ENCODE measurements at places on chromosomes 6 and 20.

DNA sequence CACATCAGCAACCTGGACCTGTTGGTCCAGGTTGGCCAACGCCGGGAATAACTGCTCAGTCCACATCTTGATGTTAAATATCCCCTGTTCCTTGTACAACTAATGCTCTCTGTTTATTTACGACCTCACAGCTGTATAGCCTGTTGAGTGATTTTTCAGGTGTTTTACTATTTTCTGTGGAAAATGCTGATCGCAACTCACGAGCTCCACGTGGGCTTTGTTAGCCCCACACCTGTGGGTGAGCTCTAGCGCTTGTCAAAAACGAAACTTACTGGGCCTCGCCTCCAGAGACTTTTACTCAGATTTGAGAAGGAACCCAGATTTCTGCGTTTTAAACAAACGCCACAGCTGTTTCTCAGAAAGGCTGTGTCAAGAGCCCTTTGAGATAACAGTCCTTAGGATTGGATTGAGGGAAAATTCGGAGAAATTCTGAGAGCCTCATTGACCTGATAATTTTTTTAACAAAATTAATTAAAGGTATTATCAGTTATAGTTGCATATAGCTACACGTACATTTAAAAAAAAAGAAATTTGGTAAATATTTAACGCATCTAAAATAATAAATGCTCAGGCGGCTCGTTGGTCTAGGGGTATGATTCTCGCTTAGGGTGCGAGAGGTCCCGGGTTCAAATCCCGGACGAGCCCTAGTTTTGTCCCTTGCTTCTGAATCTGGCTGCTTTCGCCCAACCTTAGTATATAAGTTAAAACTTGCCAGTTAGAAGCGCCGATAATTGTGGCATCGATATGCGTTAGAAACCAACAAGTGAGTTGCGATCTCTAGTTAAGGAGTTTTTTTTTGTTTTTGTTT, 16.7 kb downstream of the HMGN4 start:
- DNase-seq, result peak; percentile 68

- DNase-seq, result peak; percentile 72
Measured at GRCh38 chr6:148999501-148999900, 252.7 kb downstream of the UST start.

- DNase-seq, result peak; percentile 67
Measured at GRCh38 chr20:53981752-53982437, 88.5 kb downstream of the BCAS1 start.

- DNase-seq, result peak; percentile 9
Measured at GRCh38 chr6:82178077-82178758, 69.3 kb downstream of the IBTK start.

- no peak for DNase-seq
Measured at GRCh38 chr20:33370291-33370690, 31.0 kb downstream of the CDK5RAP1 start.

DNA sequence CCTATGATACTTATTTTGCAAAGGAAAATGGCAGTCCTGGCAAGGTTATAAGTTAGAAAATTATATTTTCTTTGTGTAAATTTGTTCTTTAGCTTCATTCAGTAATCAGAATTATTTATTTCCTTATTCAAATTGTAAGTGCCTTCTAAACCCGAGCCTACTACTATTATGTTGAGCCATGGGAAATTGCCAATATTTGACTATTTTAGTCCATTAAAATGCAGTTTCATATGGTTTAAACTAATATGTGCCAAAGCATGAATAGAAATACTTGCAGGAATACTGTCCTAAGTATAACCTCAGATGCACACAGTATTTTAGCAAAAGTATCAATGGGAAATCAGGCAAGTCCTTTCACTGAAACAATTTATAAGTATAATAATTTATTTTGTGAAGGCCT, 228.4 kb downstream of the LAMA2 start:
- DNase-seq, result no peak

- DNase-seq, result no peak
Measured at GRCh38 chr6:56047931-56048540, 172.6 kb upstream of the BMP5 start.

DNA sequence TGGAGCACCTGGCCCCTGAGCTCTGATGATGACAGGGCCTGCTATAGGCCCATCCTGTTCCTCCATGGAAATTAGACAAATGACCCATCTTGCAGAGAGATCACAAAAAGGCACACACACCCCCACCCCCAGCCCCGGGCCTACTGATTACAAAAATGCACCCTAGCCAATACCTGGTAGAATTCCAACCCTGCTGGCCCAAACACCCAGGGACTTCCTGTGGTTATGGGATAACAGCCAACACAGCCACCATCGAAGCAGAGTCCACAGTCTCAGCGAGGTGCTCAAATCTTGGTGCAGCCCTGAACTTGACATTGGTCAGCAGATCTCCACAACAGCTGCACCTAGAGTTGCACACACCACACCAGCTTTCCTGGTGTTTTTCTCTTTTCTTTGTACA, 17.0 kb downstream of the NCR2 start:
- no peak for DNase-seq

GRCh38 chr6:124962639-124963415, 590 bp downstream of the RNF217 start:
- no peak for DNase-seq

GRCh38 chr6:46849361-46849690, 56.1 kb downstream of the MEP1A start:
- DNase-seq, result no peak

- DNase-seq, result no peak
Measured at GRCh38 chr6:150308812-150309645, 59.8 kb upstream of the IYD start.

DNA sequence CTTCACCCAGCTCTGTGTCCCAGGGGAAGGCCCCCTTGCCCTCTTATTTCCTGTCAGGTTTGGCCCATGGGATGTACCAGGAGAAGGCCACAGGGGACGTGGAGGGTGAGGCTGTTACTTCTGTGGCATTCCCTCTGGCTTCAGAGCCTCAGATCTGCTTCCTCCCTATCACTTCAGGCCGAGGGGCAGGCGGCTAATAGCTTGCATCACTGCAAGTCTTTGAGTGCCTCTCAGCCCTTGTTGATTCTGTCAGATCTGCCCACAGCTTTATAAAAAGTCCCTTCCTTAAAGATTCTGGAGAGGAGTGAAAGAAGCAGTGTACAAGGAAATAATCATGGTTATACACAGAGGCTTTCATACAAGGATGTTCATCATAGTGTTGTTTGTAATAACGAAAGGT, 86.9 kb downstream of the LRFN2 start:
- no peak for DNase-seq

- DNase-seq, result no peak
Measured at GRCh38 chr6:1526398-1527072, 83.2 kb upstream of the FOXC1 start.

DNA sequence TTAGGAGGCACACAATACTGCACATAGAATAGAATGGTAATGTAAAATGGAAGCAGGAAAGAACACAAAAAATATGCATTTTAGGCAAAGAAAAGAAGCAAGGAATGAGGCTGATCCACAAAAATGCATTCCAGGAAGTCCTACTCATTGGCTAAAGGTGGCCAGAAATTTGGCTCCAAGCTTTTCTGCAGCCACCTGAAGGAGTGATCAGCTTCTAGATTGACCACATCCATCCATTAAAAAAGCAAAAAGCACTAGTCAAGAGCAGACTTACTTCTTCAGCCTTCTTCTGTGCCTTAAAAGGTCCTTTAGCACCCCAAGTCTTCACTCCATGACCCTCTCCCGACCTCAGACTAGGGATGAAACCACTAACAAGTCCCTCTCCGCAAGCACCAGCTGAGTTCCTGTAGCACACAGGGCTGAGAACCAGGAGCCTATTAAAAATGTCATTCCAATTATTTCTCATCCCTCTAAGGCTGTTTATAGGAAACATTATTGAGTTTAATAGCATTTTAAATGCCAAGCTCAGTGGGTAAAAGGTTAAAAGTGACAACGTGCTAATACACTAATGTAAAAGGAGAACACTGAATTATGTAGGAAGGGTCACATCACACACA, 36.5 kb downstream of the TRAM2 start:
- no peak for DNase-seq

GRCh38 chr6:88599571-88599970, 363.8 kb downstream of the RNGTT start:
- DNase-seq, result no peak

DNA sequence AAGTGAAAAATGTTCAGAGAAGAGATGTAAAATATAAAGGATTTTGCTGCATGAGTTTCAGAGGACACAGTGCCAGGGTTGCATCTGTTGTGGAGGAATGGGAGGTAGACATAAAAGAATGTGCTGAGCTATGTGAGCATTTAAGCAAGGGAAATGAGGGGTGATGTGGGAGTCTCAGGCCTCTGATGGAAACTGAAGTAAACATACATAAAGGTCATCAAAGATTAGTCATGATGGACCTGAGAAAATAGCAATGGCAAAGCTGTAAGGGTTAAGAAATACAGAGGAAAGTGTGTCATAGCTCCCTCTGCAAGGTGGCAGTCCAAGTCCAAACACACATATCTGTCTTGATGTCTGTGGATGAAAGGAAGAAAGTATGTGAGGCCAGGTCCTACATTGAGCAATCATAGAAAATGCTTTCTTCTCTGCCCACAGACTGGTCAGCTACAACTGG, 306.6 kb upstream of the ECI2 start:
- DNase-seq, result peak; percentile 19

DNA sequence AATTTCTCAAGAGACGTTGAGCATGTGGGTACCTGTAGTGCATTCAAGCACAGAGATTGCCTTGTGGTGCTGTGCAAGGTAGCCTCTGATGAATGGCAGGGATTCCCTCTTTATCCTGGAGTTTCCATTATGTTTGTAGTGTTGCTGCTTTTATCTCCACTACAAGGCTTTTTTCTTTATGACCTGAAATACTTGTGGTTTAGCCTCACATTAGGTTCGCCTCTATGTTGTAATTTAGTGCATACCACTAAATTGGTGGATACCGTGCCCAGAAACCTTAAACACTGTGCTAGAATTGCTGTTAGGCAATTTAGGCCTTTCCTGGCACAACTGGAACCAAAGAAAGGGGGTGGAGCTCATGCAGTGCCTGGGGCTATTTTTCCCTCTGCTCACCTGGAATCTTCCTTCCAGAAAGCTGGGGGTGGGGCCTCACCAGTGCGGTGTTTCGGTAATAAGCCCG, 76.8 kb downstream of the NCOA7 start:
- DNase-seq, result peak; percentile 15

DNA sequence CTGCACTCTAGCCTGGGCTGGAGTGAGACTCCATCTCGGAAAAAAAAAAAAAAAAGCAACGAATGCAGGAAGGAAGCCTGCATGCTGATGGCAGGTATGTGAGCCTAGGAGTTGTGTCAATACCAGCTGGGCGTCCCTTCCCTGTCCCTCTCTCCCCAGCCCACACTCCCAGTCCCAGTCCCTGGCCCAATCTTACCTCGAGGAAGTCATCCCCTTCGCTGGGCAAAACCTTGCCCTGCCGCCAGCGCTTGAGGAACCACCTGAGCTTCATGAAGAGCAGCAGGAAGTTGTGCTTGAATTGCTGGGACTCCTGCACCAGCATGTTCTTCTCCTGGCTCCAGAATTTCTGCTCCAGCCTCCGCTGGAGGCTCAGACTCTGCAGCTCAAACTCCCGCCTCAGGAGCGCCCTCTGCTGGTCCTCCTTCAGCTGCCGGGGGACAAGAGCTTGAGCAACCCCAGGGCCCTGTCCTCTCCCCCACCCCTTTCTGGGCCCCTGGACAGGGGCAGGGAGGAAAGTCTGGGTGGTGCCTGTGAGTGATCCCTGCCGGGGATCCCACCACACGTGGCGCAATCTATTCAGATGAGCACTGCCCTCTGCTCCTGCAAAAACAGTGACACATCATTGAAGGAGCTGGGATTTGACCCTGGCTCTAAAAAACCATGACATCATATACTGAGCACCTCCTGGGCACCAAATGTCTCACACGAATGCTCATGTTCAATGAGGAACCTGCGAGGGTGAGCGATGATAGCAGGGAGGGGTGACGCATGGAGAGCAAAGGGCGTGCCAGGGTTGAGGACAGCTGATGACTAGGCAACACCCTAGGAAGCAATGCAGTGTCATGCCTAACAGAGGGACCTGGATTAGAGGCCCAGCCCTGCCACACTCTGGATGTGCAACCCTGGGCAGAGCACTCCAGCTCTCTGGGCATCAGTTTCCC, 35.0 kb upstream of the DSN1 start:
- DNase-seq, result peak; percentile 94

DNA sequence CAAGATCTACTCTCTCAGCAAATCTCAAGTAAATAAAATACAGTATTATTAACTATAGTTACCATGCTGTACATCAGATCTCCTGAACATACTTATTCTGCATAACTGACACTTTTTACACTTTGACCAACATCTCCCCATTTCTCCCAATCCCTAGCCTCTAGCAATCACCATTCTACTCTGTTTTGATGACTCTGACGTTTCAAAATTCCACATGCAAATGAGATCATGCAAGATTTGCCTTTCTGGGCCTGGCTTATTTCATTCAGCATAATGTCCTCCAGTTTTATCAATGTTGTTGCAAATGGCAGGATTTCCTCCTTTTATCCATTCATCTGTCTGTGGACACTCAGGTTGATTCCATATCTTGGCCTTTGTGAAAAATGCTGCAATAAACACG, 266.3 kb downstream of the RFPL4B start:
- DNase-seq, result no peak

DNA sequence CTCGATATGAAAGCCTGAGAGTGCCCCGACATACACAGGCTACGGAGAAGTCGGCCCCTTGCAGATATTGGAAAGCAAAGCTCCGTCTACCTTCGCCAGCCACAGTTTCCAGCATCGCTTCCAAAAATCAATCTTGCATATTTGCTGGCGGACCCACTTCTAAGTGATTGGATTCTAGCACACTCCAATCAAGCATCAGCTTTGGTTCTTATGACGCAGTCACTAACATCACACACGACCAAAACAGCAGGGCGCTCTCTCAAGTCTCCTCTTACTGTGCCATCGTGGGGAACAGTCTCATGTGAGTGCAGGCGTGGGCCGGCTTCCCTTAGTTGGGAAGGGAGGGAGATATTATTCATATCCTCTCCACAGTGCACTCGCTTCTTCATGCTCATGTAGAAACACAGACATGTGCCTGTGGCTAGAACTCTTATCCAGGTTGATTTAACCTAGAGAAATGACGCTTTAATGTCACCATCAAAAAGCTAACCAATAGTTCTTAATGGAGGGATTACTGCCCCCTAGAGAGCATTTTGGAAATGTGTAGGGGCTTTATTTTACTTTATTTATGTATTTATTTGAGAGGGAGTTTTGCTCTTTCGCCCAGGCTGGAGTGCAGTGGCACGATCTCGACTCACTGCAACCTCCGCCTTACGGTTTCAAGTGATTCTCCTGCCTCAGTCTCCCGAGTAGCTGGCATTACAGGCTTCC, 229.8 kb downstream of the SOD2 start:
- DNase-seq, result no peak

DNA sequence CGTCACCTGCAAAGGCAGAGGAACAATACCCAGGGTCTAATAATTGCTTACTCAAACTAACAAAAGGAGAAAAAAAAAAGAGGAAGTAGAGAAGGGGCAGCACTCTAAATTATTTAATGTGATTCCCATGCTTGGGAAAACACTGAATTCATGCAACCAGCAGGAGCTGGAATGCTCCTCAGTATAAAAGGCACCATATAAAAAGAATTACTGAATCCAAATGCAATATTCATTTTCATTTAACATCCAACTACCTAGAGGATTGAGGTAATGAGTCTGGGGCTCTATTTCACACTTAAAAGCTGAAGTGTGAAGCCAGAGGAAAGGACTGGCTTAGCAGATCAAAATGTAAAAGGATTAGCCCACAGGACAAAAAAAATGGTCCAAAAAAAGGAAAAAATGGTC, 8.7 kb downstream of the B4GALT5 start:
- DNase-seq, result no peak
